ENCODE measurements at places on chromosomes 11 and 22. TPM values are rescaled to one million over a fixed set of nuclear protein-coding genes. Genes with fewer than 3 reads are reported as not detected.

- DNase-seq, result no peak
These were observed 36.2 kb downstream of the SERPINH1 start for GRCh38 chr11:75598264-75598663.

- no peak for DNase-seq
These were observed 55.5 kb upstream of the USP47 start for GRCh38 chr11:11786234-11786633.

DNA sequence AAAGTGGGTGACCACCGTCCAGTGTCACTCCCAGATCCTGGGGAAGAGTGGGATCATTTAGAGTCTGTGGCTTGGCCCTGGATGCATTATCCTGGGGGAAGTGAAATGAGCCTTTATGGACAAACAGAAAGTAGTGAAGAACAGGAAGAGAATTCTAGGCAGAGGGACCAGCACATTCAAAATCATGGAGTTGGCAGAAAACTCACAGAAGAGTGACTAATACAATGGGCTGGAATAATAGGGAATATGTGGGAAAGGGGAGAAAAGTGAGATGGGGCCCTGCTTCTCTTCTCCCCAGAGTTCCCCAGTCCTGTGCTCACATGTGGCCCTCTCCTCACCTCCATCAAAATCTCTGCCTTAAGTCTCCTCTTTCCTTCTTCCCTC lies 84.3 kb downstream of the CCDC81 start:
- no peak for DNase-seq

The MS4A4E gene
- total RNA-seq, result not detected

GRCh38 chr11:9596926-9597464 lies 23.5 kb downstream of the WEE1 start:
- DNase-seq, result no peak

The TKFC gene
- 11.7 TPM for total RNA-seq

DNA sequence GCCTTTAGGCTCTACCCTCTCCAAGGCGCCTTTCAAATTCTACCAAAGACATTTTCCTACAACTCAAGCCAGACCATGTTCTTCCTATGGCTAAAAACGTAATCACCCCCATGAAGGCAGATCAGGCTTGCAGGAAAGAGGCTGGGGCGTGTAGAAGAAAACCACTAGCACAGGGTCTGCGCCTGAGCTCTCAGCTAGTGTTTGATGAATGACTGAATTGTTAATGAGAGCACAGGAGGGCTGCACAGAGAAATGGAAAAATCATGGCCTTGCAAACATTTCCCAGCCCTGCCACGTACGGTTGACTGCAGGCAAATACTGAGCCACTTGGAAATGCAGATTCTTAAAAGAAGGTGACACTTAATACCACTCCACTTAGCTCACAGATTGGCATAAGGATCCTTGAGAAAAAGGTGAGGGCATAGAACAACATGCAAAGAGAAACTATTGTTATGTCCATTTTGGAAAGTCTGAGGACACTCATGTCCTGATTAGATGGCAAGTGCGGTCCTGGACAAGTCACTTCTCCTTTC lies 148.6 kb downstream of the NXPE2 start:
- DNase-seq, result no peak

The TEX54 gene
- total RNA-seq, result not detected

Data from tongue (tissue), 3 donors.